Left forelimb (tissue), 1 donor: ENCODE measurements at places on chromosomes 3 and 15.

- no peak for DNase-seq
Measured at GRCh38 chr3:135844386-135844785, 121.1 kb upstream of the PPP2R3A start.

DNA sequence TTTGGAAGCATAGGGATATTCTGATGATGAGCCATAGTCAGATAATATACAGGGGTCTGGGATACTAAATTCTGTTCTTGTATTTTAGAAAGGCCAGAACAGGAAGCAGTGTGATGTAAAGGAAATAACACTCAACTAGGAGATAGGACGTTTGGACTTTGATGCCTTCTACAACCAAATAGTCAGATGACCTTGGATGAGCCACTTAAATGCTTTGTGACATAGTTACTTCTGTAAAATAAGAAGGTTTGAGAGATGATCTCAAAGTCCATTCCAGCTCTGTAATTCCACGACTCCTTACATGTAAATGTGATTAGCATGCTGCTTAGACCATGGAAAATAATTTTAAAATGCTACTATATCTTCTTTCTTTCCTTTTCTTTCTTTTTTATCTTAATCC lies 29.5 kb upstream of the CCDC54 start:
- no peak for DNase-seq

- DNase-seq, result no peak
Measured at GRCh38 chr3:191051037-191051436, 148.0 kb upstream of the OSTN start.

- DNase-seq, result no peak
Measured at GRCh38 chr15:33007303-33007855, 187.1 kb downstream of the FMN1 start.

DNA sequence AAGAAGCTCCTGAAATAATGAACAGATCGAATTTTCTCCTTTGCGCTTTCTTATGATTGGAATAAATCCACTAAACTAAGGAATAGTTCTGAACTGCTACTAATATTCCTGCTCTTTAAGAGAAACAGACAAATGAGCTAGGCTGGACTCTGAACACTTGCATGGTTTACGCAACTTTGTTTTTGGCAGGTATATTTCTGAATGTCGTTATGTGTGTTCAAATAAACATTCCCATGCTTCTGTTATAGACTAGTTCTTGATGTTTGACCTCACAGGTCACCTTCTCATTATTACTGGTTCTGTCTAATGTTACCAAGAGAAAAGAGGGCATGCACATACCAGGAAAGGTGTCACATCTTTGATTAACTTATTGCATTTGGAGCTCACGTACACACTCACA lies 418.2 kb downstream of the EPHB1 start:
- DNase-seq, result no peak

DNA sequence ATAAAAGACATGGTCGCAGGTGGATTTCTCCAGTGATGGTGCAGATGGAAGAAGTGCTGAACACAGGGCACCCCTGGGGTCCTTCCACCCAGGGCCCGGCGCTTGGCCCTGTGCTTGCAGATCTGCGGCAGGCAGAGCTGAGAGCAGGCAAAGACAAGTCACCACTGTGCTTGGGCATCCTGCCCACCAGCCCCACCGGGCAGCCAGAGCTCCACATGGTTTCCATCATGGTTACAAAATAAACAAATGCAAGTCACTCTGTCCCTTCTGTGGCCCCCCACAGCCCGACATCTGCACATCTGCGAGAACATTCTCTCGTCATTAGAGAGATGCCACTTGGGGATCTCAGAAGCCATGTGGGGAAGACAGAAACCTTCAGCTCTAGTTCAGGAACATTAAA lies 37.6 kb upstream of the SFMBT1 start:
- DNase-seq, result no peak
